ENCODE measurements at places on chromosomes 11 and 22.
A peak's percentile ranks its signal among the peaks of the same experiment; 100 is the strongest.

DNA sequence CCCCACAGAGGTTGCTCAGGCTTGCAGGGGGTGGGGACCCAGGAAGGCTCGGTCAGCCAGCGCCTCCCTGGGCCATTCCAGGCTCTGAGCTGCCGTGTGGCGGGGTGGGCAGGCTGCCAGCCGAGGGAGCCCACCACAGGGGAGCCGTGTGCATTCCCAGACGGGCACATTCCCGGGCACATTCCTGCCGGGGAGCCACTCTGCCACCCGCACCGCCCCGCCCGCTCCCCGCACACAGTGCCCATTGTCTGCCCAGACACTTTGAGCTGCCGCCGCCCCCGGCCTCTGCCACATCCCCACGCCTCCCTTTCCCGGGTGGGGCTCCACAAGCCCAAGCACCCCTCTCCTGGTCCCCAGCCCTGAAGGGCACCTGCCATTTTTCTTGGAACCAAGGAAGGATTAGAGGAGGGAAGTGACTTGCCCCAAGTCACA is 27.4 kb downstream of the RPL3 start:
- no peaks in the 10 kb centered on the region for H3K36me3 ChIP-seq
- peaks cover 53% of the 10 kb centered on the region for H3K4me1 ChIP-seq
- no peak overlapping the region for H3K4me3 ChIP-seq
- no peak for DNase-seq
- H3K27me3 ChIP-seq, result peaks cover 6% of the 10 kb centered on the region

DNA sequence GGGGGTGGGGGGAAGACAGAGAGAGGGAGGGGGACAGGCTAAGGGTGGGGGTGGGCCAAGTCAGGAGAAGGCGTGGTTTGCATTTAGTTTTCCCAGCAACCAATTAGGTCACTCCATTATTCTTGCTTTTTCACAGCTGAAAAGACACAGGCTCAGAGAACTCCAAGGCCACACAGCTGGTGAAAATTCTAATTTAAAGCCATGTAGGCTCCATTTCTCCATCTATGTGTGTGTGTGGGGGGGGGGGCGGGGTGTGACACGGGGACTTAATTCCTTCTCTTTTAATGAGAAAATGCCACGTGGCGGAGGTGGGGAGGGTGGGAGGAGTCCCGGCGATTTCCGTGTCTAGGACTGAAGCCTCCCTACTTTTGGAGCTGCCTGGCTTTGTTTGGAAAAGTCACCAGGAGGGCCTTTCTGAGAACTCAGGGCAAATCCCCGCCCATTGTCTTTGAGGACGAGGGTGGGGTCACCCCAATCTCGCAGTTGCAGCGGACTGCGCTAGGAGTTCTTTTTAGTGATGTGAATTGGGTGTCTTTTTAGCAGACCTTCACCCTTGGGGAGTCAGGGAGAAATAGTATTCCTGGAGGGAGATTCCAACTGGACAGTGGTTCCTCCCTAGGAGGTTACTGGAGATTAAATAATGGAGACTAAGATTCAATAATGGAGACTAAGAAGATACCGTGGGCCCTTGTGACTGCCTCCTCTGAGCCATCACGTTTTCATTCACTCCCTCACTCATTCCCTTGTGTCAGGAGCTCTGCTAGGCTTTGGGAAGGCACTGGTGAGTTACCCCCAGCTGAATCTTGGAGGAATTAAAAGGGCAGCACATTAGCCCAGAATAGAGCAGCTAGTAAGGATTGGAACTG is 36.4 kb upstream of the PTPRJ start:
- DNase-seq, result no peak
- H3K4me3 ChIP-seq, result no peak overlapping the region
- no peak overlapping the region for H3K27ac ChIP-seq
- H3K27me3 ChIP-seq, result peaks cover 10% of the 10 kb centered on the region

DNA sequence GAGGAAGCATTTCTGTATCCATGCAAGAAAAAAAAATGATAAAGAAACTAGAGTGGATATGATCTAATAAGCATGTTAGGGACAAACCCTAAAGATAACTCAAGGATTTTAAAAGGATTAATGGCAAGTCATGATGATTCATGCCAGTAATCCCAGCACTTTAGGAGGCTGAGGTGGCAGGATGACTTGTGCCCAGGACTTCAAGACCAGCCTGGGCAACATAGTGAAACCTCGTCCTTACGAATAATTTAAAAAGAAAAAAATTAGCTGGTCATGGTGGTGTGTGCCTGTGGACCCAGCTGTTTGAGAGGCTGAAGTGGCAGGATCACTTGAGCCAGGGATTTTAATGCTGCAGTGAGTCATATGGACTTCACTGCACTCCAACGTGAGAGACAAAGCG is 145.5 kb upstream of the BLID start:
- H3K36me3 ChIP-seq, result no peaks in the 10 kb centered on the region
- no peak overlapping the region for H3K27ac ChIP-seq
- H3K4me1 ChIP-seq, result no peaks in the 10 kb centered on the region

DNA sequence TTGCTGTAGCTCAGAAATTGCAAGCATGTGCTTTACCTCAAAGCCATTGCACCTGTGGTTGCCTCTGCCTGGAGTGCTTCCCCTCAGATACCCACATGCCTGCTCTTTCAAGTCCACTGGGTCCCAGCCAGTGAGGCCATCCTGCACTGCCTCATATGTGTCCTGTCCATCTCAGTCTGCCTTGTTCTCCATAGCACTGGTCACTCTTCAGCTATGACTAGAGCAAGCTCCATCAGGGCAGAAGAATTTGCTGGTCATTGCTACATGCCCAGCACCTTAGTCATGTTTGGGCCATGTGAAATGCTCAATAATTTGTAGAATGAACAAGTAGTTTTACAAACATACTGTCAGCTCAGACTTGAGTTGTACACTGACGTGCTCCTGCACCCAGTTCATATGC is 64.4 kb upstream of the HORMAD2 start:
- H3K4me3 ChIP-seq, result no peak overlapping the region
- peaks cover 15% of the 10 kb centered on the region for H3K4me1 ChIP-seq
- no peaks in the 10 kb centered on the region for H3K27me3 ChIP-seq
- peak overlapping the region; percentile 29 for H3K27ac ChIP-seq

- peaks cover 34% of the 10 kb centered on the region for H3K4me1 ChIP-seq
- H3K36me3 ChIP-seq, result no peaks in the 10 kb centered on the region
- H3K27ac ChIP-seq, result no peak overlapping the region
- H3K27me3 ChIP-seq, result peaks cover 35% of the 10 kb centered on the region
Measured at GRCh38 chr11:20249796-20250195, 89.5 kb upstream of the DBX1 start.

GRCh38 chr11:4916581-4916980 is 2.6 kb downstream of the OR51G2 start:
- H3K4me3 ChIP-seq, result no peak overlapping the region
- H3K27me3 ChIP-seq, result peaks cover 6% of the 10 kb centered on the region

- peaks cover 13% of the 10 kb centered on the region for H3K27me3 ChIP-seq
- no peaks in the 10 kb centered on the region for H3K36me3 ChIP-seq
- H3K27ac ChIP-seq, result no peak overlapping the region
Measured at GRCh38 chr11:126098204-126098769, 35.6 kb upstream of the CDON start.

DNA sequence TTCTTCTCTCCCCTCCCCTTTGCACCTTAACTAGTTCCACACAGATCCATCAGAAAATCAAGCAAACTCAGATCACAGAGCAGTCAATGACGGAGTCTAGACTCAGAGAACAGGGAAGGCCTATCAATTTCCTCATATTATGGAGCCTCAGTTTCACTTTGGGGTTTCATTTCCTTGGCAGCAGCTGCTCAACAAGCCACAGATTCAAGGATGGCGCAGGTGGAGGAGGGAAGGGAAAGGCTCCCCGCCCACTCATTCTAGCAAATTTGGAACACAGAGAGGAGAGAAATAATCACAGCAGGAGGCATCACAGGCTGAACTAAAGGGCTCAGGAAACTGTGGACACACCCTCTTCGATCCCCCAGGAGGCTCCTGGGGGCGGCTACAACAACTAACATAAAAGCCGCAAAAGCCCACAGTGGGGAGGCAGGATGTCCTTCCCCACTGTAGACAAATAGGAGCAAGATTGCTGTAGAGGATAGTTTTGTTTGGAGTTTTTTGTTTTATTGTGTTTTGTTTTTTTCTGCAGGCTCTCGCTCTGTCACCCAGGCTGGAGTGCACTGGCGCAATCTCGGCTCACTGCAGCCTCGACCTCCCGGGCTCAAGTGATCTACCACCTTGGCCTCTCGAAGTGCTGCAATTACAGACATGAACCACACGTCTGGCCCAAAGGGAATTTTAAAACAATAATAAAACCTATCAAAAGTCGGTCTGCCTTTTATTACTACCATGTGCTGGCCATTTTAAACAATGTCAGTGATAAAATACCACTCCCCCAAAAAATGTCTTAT is 3.4 kb downstream of the PLAAT3 start:
- no peak for DNase-seq
- H3K4me1 ChIP-seq, result peaks cover 22% of the 10 kb centered on the region
- H3K36me3 ChIP-seq, result no peaks in the 10 kb centered on the region
- no peak overlapping the region for H3K4me3 ChIP-seq
- H3K27ac ChIP-seq, result no peak overlapping the region
- peaks cover 80% of the 10 kb centered on the region for H3K27me3 ChIP-seq

GRCh38 chr22:44645083-44645482 is 56.9 kb upstream of the PRR5 start:
- peak overlapping the region; percentile 91 for H3K27ac ChIP-seq
- no peak overlapping the region for H3K4me3 ChIP-seq
- peaks cover 24% of the 10 kb centered on the region for H3K27me3 ChIP-seq
- H3K36me3 ChIP-seq, result no peaks in the 10 kb centered on the region
- peaks cover 32% of the 10 kb centered on the region for H3K4me1 ChIP-seq

DNA sequence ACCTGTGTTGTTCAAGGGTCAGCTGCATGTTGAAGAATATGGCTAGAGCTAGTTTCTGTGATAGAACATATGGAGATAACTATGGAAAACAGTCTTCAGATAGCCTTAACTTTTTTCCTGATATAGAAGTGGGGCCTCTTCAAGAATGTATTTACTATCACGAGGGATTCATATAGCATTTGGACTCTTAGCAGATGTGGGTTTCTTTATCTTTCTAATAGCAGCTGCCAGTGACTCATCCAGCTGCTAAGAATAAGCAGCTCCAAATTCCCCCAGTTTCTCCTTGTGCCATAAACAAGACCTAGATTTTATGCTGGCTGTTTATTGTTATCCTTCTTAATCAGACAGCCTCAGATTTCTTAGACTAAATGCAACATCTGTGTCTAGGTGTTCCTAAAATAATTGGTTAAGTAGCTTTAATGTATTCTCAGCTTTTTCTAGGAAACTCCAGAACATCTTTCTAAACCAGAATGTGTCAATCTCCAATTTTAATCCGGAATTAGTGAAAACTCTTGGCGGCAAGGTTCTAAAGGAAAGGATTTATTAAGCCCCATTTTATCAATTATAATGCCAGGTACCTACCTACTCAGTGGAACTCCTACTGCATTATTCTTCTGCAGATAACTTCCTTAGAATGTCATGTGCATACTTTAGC is 119.8 kb downstream of the CSTPP1 start:
- no peak for DNase-seq
- no peak overlapping the region for H3K4me3 ChIP-seq
- H3K4me1 ChIP-seq, result no peaks in the 10 kb centered on the region
- peaks cover 57% of the 10 kb centered on the region for H3K36me3 ChIP-seq
- H3K27ac ChIP-seq, result peak overlapping the region; percentile 41

DNA sequence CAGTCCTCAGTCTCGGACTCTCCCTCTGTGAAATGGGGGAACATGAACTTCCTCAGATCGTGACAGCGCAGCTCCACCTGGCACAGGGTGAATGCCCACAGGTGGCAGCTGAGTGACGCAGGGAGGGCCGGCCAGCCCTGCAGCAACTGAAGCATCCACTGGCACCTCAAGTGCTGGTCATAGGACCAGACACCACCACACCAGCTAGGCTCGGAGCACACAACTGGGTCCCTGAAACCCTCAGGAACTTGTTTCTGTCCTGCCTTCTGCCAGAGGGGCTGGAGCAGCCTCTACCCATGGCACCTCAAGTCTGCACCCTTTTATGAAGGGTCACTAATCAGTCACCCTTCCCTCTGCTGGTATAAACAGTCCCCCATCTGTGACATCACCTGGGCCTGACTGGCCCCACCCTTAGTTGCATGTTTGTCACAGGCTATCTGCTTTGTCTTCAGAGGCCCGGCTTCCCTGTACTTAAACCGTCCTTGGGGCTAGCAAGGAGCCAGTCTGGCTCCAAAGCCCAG is 7.4 kb upstream of the CDC42BPG start:
- DNase-seq, result no peak
- peak overlapping the region; percentile 71 for H3K27ac ChIP-seq
- H3K4me3 ChIP-seq, result no peak overlapping the region
- peaks cover 13% of the 10 kb centered on the region for H3K36me3 ChIP-seq
- H3K4me1 ChIP-seq, result peaks cover 33% of the 10 kb centered on the region

DNA sequence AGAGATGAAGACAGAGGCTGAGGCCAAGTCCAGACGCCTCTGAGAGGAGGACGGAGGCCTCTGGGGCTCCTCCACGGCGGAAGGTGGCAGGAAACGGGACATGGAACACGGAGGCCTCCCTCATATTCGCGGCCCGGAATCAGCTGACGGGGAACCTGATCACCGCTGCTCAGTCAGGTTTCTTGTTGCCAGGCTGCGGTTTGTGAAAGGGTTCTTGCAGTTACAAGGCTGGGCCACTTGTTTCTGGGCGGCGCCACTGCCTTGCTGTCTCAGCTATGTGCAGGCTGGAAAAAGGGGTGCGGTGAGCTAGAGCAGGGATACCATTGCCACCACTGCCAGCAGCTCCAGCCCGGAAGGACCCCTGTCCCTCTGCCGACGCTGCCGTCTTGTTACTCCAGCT is 10.0 kb upstream of the MMP1 start:
- H3K4me3 ChIP-seq, result no peak overlapping the region
- no peaks in the 10 kb centered on the region for H3K36me3 ChIP-seq
- no peak overlapping the region for H3K27ac ChIP-seq
- peaks cover 3% of the 10 kb centered on the region for H3K27me3 ChIP-seq
- peak; percentile 41 for DNase-seq

DNA sequence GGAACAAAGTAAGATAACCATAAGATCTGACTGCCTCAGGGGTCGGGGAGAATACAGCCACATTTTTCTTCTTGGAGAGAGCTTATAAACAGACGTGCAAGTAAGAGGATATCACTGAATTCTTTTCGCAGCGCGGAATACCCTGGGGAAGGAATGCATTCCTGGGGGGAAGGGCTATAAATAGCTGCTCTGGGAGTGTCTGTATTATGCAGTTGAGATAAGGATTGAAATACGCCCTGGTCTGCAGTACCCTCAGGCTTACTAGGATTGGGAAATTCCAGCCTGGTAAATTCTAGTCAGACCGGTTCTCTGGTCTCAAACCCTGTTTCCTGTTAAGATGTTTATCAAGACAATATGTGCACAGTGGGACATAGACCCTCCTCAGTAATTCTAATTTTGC is 1491.7 kb upstream of the RAG2 start:
- no peaks in the 10 kb centered on the region for H3K36me3 ChIP-seq
- H3K4me1 ChIP-seq, result no peaks in the 10 kb centered on the region
- no peaks in the 10 kb centered on the region for H3K27me3 ChIP-seq
- peak; percentile 9 for DNase-seq

- H3K27me3 ChIP-seq, result no peaks in the 10 kb centered on the region
- DNase-seq, result no peak
- peaks cover 34% of the 10 kb centered on the region for H3K36me3 ChIP-seq
- H3K4me1 ChIP-seq, result peaks cover 45% of the 10 kb centered on the region
- peak overlapping the region; percentile 100 for H3K27ac ChIP-seq
- H3K4me3 ChIP-seq, result peak overlapping the region; percentile 99
Measured at GRCh38 chr11:10857459-10857708, 469 bp downstream of the ZBED5 start.
